ENCODE measurements at places on chromosomes 7 and 10.

DNA sequence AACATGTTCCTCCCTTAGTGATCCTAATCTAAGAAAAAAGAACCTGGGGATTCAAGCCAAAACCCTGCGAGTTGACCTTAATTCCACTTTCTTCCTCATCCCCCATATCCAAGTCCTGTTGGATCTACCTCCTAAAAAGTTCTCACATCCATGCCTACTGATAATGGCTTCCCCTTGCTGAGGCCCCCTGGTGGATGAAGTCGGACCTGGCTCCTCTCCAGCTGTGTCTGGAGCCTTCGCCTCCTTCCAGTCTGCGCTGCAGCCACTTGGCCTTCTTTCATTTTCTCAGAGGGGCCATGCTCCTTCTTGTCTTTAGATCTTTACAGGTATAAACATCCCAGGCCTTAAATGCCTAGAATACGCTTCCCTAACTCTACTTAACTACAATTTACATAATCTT, 8.1 kb downstream of the PDE1C start:
- DNase-seq = no peak

GRCh38 chr7:136339464-136339863, 362.3 kb upstream of the MTPN start:
- no peak for DNase-seq

DNA sequence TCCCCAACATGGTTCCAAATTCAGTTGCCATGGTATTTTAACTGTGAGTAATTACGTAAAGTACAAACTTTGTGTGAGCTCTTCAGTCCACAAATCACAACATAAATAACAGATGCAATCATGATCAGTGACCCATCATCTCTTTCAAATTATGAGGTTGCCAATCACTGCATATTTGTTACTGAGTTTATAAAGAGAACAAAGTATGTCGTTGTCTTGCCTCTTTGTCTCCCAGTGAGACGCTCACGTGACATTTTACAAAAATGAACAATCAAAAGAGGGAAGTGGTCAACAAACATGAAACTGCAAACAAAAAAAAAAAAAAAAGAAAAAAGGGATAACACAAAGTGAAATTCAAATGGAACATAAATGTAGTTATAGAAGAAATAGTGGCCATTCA, 122.7 kb upstream of the PDSS1 start:
- DNase-seq = no peak

GRCh38 chr10:44761076-44761475, 150.1 kb upstream of the TMEM72 start:
- DNase-seq = no peak

DNA sequence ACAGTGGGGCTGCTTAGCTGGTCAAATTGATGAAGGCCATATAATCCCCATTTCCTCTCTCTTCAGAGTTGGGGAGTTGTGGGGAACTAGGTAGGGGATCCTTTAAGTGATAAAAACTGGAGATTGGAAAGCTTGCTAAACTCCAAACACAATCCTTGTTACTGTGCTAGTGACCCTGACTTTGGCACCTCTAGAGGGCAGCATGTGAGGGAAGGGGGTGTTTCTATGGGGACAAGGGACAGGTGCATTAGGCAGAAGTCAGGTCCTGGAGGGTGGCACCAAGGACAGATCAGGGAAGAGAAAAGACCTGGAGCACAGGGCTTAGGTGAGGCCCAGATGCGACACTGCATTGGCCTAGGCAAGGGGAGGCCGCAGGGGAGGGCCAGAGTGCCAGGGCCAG, 66.9 kb downstream of the CDHR3 start:
- DNase-seq = no peak

- DNase-seq = no peak
Measured at GRCh38 chr7:45165857-45166256, 8.3 kb downstream of the RAMP3 start.

DNA sequence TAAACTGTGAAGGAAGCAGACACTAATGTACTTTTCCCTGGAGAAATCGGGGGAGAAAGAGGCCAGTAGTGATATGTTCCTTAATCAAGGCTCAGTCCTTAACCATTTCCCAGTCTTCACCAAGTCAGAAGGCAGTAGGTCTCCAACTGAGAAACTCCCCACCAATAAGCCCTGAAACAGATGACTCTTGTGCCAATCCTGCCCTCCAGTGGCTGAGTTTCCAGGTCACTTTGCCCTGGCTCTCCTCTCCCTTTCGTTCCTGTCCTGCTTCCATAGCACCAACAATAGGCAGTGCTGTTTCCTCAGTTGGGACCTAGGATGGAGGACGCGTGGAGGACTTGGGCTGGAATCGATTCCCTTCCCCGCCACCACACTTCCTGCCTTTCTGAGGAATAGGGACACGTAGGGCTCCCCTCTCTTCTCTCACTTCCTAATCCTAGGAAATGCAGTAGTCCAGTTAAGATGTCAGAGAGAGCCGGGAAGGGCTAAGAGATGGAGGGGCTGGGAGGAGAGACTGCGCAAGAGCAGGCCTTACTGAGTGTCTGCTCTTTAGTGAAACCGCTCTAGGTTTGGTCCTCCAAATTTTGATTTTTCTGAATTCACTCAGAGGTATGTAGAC, 23.4 kb downstream of the ATOH7 start:
- no peak for DNase-seq

DNA sequence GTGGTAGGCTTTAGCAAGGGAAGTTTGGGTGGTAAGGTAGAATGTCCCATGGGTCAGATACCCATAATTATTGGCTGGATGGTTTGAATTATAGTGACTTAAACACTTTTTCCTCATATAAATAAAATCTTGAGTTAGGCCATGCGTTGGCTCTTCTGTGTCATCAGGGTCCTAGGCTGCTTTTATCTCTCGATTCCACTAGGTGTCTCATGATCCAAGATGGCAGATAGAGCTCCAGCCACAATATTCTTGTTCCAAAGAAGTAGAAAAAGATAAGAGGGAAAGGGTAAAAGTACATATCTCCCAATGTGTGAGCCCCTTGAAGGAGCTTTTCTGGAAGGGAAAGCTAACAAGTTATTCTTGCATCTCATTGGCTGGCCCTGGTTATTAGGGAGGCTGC, 144.7 kb downstream of the GRK5 start:
- DNase-seq = no peak

DNA sequence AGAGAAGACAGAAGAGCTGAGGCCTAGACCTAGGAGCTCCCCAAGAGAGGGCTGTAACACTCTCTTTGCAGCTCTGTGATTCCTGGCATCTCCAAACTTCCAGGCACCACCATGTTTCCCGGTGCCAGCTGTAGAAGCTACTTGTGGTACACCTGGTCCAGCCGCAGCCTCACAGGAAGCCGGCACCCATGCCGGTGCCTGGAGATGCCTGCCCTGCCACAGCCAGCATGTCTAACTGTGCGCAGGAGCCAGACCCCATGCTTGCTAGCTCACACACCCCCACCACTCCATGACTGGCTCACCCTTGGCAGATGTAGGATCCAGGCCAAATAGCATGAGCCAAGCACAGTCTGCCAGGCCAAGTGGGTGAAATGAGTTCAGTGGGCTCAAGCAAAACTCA, 211.7 kb upstream of the GNAI1 start:
- DNase-seq = no peak

DNA sequence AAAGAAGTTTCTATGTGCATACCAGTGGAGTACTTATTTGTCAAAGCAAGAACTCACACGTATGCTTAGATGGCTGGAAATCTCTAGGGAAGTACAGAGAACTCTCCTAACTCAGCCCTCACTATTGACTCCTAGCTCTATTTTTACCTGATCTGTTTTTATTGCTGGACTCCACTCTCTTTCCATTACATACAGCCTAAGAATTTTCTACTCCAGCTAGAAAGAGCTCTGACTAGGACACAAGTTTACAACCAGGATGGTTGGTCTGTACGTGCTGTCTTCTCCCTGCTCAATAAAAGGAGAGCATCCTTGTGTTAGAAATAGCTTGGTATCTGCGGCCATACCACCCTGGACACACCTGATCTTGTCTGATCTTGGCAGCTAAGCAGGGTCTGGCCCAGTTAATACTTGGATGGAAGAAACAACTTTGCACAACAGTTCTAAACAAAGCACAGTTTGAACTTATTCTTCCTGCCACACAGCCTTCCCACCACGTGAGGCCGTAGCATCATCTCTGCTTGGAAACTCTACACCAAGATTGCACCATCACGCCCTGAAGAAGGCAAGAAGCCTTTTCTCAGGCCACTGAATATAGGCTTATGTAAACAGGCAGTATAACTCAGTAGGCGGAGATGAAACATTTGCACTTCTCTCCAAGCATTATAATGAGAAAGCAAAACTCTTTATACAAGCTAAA, 50.7 kb downstream of the KCNMA1 start:
- DNase-seq = no peak

- DNase-seq = no peak
Measured at GRCh38 chr7:45000093-45001032, at the start of gene CCM2. TSS of gene CCM2 (plus strand) at chr7:45000201. CDS start at chr7:45000334, 133 bp downstream.

DNA sequence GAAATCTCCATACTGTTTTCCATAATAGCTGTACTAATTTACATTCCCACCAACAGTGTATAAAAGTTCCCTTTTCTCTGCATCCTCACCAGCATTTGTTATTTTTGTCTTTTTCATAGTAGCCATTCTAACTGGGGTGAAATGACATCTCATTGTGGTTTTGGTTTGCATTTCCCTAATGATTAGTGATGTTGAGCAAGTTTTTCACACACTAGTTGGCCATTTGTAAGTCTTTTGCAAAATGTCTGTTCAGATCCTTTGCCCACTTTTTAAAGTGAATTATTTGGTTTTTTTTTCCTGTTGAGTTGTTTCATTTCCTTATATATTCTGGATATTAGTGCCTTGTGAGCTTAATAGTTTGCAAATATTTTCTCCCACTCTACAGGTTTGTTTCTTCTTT, 101.0 kb upstream of the NFE2L3 start:
- DNase-seq = no peak

GRCh38 chr7:157113607-157114006, 25.1 kb upstream of the UBE3C start:
- no peak for DNase-seq

GRCh38 chr10:17348501-17349349, 105.7 kb downstream of the ST8SIA6 start:
- no peak for DNase-seq

DNA sequence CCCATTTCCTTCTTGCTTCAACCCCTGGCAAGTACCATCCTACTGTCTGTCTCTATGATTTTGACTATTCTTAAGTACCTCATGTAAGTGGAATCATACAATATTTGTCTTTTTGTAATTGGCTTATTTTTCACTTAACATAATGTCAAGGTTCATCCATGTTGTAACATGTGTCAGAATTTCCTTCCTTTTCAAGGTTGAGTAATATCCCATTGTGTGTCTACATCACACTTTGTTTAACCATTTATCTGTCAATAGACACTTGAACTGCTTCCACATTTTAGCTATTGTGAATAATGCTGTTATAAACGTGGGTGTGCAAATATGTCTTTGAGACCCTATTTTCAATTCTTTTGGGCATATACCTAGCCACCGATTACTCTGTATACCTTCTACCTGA, 14.0 kb upstream of the CDK14 start:
- no peak for DNase-seq

GRCh38 chr10:60098677-60099601, 192.6 kb upstream of the CCDC6 start:
- DNase-seq = no peak

GRCh38 chr7:9125246-9125645, 691.8 kb downstream of the NXPH1 start:
- DNase-seq = no peak

- DNase-seq = no peak
Measured at GRCh38 chr7:105796365-105796764, 80.0 kb downstream of the ATXN7L1 start.

- no peak for DNase-seq
Measured at GRCh38 chr7:94301024-94301586, 93.6 kb upstream of the COL1A2 start.

DNA sequence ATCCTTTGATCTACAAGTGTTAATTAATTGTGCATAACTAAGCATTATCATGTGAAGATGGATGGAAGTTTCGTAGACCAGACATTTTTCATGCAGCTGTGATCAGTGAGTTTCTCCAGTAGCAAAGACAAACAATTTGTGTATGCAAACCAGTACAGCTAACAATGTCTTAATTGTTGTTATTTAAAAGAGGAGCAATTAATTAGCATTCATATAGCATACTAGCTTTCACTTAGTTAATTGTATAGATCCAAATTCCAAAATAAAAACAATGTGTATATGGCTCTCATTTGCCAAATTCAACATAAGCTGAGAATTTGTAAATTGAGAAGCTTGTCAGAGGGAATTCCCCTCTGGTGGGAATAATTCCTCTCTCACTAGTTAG, 22.6 kb upstream of the PRKCQ start:
- no peak for DNase-seq

DNA sequence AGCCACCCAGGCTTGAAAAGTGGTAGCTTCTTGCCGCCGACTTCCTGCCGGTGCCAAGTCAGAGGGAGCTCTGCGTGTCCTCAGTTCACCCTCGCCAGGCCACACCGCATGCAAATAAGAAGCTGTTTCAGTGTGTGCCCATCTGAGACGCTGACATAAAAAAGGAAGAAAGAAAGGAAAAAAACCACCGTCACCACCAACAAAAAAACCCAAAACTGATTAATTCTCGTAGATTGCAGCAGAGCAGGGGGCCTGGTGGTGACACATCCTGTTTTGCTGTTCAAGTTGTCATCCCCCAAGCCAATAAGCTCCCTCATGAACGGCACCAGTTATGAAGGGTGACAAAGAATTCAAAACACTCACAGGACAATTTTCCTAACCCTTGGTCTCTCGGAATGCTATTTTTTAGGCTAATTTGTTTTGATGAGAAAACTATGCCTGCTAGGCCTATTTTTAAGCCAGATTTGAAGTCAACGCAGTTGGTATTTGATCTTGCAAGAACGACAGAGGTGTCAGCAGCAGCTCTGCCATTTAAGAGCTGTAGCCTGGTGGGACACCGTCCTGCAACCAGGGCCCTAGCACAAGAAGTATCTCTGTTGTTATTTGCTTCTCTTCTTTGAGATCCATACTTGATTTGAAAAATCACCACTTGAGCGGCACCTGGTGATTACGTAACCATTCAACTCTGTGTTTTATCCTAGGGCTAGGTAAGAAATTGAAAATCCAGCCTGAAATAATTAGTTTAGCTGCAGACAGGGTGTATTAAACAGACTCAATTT, 145.6 kb downstream of the PFKFB3 start:
- DNase-seq = peak; percentile 36
